Astrocyte of the cerebellum (primary cell): ENCODE measurements at places on chromosomes 12 and 14.

GRCh38 chr12:5921027-5921909 is 23.8 kb downstream of the ANO2 start:
- no peak for DNase-seq

- DNase-seq = no peak
Measured at GRCh38 chr12:132761032-132761920, at the start of gene ANKLE2. Gene ANKLE2 (minus strand): TSS chr12:132761832. CDS start chr12:132761798, 34 bp downstream.

DNA sequence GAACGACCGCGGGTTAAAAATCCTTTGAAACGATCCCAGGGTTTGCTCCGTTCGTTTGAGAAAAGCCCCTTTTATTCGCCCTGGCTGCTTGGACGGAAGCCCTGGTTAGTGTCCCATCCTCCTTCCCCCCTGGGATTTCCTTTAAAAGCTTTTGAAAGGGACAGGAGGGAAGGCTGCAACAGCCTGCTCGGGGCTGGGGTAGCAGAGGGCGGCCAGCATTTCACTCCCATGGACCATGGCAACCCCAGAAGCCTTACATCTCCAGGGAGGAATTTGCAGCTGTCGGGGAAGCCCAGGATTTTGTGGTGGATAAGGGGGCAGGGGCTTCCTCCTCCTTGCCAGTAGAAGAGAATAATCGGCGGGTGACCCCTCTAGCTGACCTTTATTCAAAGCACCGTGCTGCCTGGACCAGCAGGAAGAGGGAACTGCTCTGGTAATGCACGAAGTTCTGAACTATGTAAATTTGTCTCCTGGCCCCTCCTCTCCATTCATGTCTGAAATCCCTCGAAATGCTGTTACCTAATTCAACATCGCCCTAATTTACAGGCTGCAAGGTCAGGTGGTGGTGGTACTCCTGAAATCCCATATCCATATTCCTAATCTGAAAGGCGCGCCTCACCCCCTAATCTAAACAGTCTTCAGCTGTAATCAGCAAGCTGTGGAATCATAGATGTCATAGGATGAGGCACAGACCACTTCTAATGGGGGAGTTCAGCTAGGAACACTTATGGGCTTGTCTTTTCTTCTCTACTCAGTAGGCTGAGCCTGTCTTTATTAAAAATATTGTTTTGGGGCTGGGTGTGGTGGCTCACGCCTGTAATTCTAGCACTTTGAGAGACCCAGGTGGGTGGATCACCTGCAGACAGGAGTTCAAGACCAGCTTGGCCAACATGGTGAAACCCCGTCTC is 1.0 kb upstream of the CLIP1 start:
- no peak for DNase-seq

DNA sequence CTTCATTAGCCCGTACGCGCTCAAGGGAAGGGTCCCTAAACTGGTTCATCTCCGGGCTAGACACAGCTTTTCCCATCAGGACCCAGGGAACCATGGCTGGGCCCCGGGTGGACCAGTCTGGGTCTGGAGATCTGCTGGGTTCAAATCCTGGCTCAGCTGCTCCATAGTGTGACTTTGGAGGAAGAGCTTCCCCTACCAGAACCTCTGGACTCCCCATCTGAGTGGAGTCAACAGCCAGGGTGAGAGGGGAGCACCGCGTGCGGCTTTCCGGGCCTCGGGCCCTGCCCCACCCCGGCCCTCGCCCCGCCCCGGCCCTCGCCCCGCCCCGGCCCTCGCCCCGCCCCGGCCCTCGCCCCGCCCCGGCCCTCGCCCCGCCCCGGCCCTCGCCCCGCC is 41.2 kb downstream of the BEGAIN start:
- DNase-seq = no peak

DNA sequence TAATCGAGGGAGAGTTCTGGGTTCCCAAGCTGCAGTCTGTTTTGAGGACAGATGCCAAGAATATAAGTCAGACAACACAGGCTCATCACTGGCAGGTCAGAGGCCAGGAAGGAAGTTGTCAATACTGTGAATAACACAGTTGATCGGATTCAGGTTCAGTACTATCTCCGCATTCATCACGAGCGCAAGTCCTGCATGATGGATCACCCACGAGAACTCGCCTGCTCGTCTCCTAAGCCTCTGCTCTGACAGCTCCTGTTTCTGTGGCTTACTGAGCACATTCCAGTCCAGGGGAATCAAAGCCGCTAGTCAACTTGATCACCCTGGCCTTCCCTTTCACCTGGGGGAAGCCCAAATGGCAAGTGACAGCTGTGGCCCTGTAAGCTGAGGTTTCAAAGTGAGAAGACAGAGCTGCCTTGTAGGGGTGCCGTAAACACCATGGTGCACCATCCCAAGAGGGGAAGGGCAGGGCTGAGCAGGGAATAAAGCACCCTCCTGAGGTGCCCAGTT is 60.1 kb upstream of the DICER1 start:
- no peak for DNase-seq

DNA sequence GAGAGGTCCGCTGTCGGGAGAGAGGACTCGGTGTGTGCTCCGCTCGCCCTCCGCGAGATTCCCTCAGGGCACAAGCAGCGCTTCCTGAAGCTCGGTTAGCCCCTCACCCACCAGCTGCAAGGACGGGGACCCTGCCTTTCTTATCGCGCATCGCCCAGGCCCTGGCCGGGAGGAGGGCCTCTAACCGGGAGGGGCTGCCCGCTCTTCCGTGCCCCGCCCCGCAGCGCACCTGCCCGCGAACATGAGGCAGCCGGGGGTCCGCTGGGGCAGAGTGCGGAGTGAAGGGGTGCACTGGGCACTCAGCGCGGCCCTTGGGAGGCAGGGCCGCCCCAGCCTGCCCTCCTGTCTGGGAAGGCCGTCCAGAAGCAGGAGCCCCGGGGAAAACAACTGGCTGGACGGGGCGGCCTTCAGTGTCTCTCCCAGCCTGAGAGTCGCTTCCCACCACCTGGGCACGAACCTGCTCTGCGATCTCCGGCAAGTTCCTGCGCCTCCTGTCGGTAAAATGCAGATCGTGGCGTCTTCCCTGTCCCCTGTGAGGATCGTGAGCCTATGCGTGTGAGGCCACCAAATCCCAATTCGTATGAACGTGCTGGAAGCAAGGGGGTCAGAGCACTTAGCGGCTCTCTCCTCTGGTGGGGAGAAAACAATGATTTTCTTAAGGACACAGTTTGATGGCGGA is 28.0 kb upstream of the ADIPOR2 start:
- no peak for DNase-seq

GRCh38 chr14:98622208-98623051 is 649.6 kb downstream of the BCL11B start:
- peak; percentile 5 for DNase-seq

DNA sequence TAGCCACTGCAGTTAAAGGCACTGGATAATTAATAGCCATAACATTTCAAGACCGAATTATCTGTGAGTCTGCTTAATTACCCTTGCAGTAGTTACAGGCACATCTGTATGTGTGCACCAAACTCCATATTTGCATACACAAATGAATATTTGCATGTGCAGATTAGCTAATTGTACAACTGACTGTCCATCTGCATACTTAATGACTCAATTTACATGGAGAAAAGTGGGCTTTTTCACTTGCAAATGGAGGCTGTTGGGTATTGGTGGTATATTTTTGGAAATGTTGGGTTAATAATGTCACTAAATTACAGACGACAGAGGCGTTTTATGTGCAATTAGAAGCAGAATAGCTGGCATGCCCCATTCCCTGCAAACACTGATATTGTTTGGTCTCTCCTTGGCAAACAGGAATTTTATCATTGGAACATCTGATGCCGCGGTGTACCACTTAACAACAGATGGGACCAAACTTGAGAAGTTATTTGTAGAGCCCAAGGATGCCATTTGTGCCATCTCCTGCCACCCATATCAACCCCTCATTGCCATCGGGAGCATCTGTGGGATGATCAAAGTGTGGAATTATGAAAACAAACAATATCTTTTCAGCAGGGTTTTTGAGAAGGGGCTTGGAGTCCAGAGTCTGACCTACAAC is 39.6 kb downstream of the CFAP251 start:
- DNase-seq = no peak
